NCI-H748 treated with DMSO at 0.1 percent for 48 hours (cell line): ENCODE measurements at places on chromosomes 6 and 20.

DNA sequence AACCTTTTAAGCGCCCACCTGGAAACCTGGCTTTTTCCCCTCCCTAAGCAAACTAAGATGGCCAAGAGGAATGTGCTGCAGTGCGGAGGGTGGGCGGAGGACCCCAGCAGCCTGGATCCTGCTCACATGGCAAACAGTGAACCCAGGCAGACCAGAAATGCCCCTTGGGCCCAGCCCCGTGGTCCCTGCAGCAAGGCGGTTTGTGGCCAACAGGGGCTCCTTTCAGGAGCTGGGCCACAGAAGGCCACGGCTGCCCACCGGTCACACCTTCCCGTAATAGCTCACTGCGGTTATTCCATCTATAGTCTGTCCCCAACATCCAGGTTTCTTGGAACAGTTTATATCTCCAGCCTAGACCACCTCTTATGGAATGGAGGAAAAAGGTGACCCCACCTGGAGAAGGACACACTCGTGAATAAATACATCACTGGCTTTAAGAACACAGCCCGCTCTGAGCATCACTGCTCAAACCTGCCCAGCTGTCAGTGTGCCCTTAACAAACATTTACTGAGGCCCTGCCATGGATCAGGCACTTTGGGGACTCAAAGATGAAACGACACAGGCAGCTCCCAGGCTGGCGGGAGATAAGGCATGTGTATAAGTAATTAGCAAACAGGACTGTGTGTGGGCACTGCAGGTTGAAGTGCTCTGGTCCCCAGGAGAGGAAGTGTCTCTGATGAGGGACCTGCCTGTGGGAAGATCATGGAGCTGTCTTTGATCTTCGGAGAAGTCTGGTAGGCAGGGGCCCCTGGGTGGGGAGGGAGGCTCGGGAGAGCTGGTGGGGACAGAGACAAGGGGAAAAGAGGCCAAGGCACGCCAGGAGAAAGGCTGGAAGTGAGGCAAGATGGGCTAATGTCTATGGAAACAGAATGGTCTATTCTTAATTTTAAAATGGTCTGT is 3.2 kb upstream of the TUBB1 start:
- no peak for DNase-seq

- no peak for DNase-seq
Observed at GRCh38 chr20:44993343-44993742, 27.0 kb downstream of the STK4 start.

DNA sequence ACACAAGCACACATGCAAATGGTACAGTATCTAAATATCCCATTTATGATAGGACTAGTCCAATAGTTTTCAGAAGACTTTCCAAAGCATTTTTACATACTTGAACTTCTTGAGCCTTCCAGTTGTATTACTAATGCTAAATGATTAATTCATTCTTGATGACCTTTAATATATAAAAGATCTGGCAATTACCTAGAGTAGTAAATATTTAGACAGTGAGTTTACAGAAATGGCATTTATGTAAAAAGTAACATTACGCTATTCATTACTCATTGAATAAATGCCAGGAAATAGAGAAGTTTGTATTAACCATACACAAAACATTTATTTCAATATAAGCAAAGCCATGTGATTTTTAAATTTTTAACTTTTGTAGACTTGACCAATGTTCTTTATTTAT is 158.8 kb downstream of the DST start:
- DNase-seq: no peak

- no peak for DNase-seq
Observed at GRCh38 chr6:151842816-151843215, 35.3 kb downstream of the ESR1 start.

DNA sequence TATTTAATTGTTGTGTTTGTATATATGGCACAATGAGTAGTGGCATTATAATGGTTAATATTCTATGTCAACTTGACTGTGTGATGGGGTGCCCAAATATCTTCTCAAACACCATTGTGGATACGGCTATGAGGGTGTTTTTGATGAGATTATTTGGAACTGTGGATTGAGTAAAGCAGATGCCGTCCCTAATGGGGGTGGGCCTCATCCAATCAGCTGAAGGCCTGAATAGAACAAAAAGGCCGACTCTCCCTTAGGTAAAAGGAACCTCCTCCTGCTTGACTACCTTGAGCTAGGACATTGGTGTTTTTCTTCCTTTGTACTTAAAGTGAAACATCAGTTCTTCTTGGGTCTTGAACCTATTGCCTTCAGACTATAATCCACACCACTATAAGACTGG is 207.8 kb downstream of the WDR27 start:
- no peak for DNase-seq

- no peak for DNase-seq
Observed at GRCh38 chr6:151609146-151609902, 115.5 kb downstream of the CCDC170 start.

DNA sequence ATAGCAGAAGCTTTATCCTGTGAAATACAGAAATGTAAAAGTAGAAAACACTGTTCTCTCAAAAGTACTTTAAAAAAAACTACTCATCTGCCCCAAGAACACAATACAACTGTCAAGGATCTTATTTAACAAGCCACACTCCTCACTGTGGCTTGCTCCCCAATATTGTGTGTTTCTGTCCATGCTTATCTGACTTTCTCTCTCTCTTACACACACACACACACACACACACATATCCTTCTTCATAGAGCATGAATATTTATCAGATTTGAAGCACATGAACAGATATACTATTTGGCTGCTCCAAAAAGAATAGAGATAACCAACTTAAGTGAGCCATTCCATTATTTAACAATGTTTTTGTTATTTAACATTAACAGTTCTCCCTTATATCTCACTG is 3.6 kb upstream of the PHIP start:
- no peak for DNase-seq

DNA sequence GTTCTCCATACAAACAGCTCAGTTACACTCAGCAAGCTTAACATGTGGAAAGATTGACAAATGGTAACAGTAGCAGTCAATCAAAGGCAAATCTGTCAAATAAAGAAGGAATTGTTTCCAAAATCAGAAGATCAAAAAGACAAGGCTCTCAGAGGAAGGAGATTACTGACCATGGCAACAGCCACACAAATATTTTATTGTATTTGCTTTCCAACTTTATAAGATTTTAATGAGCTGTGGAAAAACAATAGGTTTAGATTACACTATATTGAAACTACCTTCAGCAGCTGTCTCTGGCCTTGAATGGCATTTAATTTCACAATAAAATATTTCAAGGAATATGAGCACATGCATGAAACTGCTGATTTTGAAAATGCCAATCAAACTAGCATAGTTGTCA is 1143.9 kb upstream of the GJE1 start:
- peak; percentile 44 for DNase-seq

- DNase-seq: no peak
Observed at GRCh38 chr6:148703900-148704299, 42.9 kb upstream of the UST start.

DNA sequence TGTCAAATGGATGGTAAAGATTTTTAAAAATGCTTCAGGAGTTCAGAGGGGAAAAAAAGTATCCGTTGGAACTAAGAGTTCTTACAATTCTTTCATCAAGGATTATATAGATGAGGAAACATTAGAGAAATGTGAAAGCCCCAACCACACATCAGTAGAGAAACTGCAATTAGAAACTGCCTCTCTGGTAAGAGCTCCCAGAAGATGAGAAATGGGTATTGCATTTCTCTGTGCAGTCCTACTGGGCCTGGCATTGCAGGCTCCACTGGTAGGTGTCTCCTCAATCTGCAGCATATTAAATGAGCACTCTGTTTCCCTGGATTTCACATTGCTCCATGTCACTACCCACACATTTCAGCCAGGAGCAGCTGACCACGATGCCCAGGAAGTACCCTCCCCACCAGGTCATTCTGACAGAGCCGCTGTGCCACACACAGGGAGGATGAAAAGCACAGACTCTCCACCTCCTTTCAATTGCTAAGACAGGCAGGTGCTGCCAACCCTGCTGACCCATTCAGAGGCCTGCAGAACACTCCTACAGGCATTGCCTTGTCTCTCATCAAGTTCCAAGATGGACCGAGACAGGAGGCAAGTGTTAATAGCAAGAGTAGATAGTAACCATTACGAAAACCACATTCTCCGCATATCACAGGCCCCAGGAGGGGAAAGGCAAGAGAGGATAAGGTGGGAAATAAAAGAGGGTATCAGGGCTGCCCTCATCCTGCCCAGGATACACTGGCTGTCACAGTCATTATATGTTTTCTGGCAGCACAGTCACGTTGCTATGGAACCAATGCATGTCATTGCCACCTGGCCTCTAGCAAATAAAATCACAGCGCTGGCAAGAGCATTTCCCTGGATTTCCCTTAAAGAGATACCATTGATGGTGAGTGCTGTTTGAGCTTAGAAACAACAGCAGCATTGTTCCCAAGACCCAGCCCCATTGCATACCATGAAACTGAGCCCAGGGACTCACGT is 241.7 kb downstream of the ATXN1 start:
- peak; percentile 78 for DNase-seq

DNA sequence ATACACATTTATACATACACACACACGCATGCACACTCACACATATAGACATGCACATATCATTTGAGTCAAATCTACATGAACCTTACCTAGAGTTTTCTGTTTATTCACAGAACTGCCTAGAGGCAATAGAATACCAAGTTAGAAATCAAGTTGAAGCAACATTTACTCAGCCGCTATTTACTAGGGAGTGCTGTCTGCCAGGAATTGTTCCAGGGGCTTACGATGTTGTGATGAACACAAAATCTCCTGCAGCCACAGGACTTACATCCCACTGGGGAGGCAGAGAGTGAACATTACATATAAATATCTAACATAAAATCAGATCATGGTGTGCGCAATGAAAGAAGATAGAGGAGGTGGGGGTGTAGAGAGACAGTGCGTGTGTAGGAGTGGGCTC is 80.4 kb downstream of the GCLC start:
- no peak for DNase-seq

GRCh38 chr20:3239867-3240775 is 1.1 kb upstream of the SLC4A11 start:
- DNase-seq: no peak

GRCh38 chr6:7675353-7675945 is 50.5 kb upstream of the BMP6 start:
- no peak for DNase-seq

- no peak for DNase-seq
Observed at GRCh38 chr6:135651964-135652755, 154.6 kb upstream of the AHI1 start.

DNA sequence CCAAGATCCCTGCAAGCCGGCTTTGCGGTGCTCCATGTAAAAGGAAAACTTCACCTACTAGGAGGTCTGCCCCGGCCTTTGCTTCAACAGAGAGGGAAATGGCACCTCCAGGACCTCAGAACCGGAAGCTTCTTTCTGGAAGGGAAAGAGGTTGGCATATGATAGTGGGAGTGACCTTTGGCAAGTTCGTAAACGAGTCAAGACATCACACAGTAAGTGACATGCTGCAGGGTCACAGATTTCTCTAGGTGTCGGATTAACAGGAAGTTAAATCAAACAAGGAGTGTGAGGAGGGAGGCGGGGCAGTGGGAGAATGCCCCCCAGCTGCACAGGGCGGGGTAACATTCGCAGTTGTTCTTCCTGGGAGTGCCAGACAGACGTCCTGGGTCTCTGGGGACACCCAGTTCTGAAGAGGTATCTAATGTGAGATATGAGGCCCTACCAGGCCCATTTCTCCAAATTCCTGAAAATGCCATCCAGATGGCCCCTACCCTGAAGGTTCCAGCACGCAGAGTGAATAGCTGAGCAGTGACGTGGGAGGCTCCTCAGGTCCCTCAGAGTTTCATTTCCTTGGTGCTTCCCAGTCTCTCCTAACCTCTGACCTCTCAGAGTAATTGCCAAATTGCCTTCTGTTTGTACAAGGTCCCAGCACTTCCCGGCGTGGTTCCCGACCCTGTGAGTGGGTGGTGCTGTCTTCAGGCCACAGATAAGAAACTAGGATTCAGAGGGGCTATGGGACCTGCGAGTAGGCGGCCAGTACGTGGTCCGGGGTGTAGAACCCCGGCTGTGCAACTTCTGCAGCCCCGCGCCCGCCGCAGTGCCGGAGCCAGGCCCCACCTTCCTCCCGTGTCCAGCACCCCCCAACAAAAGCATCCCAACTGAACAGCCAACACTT is 1.9 kb downstream of the RRBP1 start:
- no peak for DNase-seq

- no peak for DNase-seq
Observed at GRCh38 chr6:44042989-44043478, 84.2 kb downstream of the MRPL14 start.

DNA sequence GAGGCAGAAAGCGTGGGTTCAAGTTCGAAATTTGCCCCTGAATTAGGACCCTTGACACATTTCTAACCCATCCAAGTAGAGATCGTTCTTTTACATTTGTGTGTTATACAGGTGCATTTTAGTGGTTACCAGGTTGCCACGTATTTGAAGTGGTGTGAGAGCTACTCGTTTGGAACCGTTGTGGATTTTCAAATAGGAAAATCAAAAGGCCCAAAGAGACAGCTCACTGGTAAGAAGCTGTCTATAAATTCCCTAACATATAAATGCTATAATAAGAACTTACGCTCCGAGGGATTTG is 1.6 kb upstream of the REV3L start:
- no peak for DNase-seq
